ENCODE measurements at places on chromosomes 16 and 17.

- no peak for DNase-seq
These were observed 12.3 kb upstream of the UBE2I start for GRCh38 chr16:1297018-1297696.

DNA sequence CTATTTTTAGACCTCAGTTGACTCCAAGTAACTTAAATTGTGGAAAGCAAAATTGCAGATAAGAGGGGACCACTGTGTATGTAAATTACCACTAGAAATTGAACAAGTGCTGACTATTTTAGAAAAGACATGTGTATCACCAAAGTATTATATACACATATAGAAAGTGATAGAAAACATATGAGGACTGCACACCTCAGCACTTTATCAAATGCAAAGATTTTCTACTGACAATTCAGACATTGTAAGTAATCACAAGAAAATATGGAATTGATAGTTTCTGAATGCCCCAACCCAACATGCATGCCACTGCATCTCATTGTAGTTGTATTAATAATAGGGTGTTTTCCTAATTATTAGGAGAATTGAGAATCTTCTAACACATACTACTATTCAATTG, 536.5 kb downstream of the CDH11 start:
- DNase-seq: no peak

DNA sequence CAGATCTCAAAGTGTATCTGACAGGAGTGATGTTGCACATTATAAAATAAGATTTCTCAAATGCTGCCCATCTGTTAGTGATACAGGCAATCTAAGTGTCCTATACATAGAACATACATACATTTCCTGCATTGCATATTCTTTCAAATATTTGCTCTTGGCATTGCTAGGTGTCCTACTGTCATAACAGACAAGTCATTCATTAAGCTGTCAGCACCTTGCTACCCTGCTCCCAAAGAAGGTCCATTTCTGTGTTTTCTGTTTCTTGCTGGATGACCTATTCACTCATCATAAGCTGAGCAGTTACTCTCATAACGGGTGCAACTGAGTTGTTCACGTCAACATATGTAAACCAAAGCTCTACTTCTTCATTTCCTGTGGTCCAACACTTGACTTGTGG, 719.0 kb downstream of the KCNJ2 start:
- no peak for DNase-seq

GRCh38 chr16:31439519-31439918, 3.1 kb downstream of the ZNF843 start:
- DNase-seq: no peak

DNA sequence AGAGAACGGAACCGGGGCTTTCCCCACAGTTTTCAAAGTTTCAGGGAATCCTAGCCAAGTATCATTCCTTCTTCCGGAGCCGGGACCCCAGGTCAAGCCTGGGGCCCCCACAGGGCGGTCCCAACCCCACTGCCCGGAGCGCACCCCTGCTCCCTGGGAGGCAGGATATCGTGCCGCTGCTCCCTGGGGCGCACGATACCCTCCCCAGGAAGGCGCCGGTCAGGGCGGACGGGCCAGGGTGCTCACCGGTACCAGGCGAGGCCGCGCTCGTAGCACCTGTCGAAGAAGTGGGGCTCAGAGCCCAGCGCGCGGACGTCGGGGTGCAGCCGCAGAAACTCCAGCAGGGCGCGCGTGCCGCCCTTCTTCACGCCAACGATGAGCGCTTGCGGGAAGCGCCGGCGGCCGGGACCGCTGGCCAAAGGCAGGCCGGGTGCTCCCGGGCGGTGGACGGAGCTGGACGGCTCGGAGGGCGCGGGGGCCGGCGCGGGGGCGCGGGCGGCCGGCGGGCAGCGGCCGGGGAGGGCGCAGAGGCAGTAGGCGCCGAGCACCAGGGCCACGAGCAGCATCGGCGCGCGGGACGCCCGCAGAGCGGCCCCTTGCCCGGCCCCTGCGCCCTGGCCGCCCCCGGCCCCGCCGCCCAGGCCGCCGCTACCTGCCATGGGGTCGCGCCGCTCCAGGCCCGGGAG, 407 bp downstream of the HS3ST6 start:
- no peak for DNase-seq

GRCh38 chr17:83086199-83086880, 6.9 kb downstream of the METRNL start:
- DNase-seq: no peak

DNA sequence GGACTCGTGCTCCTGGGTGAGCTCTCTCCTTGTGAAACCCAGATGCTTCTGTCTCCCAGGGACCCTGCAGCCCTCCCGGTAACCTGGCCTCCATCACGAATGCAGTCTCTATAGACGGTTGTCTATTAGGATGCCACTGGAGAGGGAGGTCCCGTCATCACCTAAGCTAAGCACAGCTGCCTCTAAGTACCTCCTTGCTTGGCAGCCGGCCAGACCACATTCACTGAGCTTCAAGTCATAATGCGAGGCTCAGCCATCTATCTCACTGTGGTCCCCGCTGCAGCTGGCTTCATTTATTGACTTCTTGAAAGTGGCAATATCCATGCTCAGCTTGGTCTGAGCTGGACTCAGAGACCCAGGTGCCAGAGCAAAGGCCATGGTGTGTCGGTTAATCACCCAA, 74.5 kb upstream of the HSBP1 start:
- DNase-seq: peak; percentile 1

DNA sequence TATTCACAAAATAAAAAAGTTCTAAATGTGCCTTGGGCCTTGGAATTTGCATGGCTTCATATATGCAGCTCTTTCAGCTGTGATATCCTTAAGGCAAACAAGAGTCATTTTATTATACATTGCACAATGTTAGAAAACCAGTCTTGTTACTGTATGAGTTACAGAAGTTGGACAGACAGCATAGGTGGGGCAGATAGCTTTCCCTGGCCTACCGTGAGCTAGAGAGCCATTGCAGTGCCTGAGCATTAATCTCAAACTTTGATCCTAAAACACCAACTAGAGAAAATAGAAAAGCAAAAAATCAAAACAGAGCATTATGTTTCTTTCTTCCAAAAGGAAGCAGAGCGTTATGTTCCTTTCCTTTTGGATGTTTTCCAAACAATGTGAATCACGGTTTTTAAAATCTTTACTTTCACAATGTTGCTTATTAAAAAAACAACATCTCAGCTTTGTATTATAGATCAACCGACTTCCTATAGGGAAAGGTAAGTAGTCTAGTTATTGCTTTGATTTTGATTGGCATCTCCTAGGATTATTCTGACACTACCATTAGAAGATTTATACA, 32.2 kb downstream of the ARHGAP44 start:
- no peak for DNase-seq

DNA sequence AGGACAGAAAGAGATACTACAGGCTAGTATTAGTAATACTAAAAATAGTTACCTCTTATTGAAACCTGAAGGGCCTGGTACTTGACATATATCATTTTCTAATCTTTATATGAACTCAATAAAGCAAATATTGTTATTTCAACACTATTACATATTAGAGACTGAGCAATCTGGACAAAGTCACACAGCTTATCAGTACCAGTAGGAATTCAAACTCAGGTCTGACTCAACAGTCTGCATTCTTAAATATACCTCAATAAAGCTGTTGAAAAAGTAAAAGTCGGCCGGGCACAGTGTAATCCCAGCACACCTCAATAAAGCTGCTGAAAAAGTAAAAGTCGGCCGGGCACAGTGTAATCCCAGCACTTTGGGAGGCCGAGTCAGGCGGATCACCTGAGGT, 67.4 kb downstream of the KANSL1 start:
- DNase-seq: no peak

GRCh38 chr17:15240644-15241043, 24.5 kb downstream of the PMP22 start:
- no peak for DNase-seq

GRCh38 chr17:66737524-66737923, 97.4 kb upstream of the CACNG5 start:
- DNase-seq: no peak

DNA sequence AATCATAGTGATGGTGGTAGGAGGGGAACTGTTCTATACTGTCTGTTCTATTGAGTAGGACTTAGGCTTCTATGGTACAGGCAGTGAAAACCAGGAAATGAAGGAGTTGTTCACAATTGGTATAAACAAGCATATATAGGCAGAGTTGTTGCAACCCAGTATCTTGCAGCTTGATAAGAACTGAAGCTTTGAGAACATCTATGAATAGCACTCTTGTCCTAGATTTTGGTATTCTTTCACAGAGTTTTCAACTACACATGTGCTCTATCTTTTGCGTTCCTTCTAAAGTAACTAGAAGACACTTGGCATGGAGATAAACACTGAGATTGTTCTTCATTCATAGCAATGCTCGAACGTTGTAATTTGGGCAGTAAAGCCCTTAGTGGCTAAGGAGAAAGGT, 91.8 kb downstream of the KCNJ2 start:
- no peak for DNase-seq
